HEK293T (cell line): ENCODE measurements at places on chromosomes 3 and 15.

DNA sequence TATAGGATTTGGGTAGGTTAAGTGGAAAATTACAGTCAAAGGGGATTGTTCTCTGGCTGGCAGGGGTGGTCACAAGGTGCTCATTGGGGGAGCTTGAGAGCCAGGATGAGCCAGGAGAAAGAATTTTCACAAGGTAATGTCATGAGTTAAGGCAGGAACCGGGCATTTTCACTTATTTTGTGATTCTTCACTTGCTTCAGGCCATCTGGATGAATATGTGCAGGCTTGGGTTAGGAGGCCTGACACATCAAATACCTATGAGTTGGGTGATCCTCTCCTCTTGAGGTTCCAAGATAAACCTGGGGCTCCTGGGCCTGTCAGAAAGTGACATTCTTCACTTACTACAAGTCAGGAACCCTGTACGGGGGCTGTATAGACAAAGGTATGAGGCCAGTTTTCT lies 68.7 kb downstream of the CD200 start:
- DNase-seq = no peak

DNA sequence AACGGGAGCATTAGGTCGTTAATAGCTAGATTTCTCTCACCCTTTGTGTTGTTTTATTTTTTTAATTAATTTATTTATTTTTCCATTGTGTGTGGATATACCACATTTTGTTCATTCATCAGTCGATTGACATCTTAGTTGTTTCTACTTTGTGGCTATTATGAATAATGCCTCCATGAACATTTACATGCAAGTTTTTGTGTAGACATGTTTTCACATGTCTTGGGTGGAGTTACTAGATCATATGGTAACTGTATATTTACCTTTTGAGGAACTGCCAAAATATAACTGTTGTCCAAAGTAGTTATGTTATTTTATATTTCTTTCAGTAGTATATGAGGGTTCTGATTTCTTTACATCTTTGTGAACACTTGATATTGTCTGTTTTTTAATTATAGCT lies 18.8 kb downstream of the ZWILCH start:
- no peak for DNase-seq

DNA sequence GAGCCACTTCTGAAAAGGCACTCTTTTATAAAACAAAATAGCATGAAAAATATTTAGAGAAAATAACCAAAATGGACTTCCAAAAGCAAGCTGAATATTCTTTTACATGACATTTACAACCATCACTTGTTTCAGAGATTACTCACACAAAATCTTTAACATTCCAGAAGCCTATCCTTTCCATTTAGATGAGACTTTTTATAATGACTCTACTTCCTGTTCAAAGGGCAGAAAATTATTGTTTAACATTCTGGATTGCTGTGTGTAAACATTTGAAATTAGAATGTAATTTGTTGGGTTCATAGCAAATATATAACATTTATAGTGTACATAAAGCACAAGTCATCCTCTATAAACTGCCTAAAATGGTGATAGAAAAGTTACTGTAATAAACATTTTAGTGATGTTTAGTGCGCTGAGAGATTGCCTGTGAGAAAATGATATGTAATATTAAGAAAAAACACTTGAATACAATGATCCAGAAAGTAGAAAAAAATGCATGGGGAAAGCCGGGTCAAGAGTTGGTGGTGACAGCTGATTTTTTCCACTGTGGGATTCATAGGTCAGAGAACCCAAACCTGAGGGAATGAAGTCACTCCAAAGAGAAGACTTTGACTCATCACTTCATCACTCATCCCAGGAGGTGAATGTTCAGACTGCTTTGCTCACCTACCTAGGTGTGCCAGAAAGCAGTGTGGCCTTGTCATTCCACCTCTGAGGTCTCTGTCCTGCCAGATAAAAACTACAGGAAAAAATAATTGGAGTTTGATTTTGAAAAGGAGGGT lies 305.8 kb downstream of the ARPP21 start:
- DNase-seq = no peak

GRCh38 chr3:42693530-42693930 lies 8.2 kb downstream of the KLHL40 start:
- DNase-seq = no peak
